Ovary (tissue), 10 donors: ENCODE measurements at places on chromosomes 1 and 21. TPM values are rescaled to one million over a fixed set of nuclear protein-coding genes. Genes with fewer than 3 reads are reported as not detected.
A peak's percentile ranks its signal among the peaks of the same experiment; 100 is the strongest.

DNA sequence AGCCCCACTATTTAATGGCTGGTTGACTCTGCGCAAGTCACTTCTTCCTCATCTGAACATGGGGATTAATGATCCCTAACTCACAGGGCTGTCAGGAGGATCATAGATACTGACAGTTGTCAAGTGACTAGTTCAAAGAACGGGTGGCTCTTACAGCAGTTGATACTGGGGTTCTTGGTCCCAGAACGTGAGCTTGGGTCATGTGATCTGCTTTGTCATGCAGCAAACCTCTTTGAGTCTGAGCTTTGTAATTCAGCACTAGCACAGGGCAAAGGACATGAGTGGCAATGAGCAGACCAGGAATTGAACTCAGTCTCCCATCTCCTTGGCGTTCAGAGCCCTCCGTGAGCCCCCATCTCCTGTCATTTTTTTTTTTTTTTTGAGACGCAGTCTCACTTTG lies 64.4 kb downstream of the TRABD2B start:
- DNase-seq, result no peak

DNA sequence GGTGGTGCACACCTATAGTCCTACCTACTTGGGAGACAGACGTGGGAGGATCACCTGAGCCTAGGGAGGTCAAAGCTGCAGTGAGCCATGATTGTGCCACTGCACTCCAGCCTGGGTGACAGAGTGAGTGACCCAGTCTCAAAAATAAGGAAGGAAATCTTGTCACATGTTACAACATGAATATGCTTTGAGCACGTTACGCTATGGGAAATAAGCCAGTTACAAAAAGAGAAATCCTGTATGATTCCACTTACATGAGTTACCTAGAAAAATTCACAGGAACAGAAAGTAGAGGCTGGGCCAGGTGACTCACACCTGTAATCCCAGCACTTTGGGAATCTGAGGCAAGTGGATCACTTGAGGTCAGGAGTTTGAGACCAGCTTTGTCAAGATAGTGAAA lies 6.7 kb upstream of the PADI6 start:
- DNase-seq, result no peak

- DNase-seq, result no peak
Observed at GRCh38 chr1:246667773-246668172, 56.4 kb upstream of the SCCPDH start.

CRP gene
- not detected for polyA plus RNA-seq

GUCA2B gene
- polyA plus RNA-seq, result not detected

KCNC4 gene
- 3.2 TPM for polyA plus RNA-seq

GRCh38 chr21:39066829-39067780 lies 116.1 kb downstream of the PSMG1 start:
- no peak for DNase-seq

DNA sequence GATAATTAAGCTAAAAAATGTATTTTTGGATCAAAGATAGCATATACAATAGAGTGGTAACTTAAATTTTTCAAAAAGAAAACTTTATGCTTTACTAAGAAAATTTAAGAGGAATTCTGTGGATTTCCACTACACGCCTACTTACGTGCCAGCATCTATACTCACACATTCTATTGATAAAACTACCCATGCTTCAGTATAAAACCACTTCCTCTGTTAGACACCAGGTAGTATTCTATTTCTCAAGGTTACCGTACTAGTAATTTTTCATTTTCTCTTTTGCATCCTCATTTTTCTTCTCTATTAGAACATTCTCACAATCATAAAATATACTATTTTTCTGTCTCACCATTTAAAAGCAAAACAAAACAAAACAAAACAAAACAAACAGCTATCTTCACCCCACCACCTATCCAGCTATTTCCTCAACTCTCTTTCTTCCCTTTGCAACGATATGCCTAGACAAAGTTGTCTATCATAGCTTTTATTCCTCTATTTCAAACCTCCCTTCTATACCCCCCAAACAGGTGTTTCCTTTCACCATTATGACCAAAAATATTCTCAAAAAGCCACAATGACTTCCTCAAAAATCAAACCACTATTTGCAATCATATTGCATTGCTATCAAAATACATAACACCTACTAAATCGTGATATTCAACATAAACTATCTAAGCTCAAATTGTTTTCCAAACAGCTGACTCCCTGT lies 1652.0 kb downstream of the MRPL39 start:
- no peak for DNase-seq

DNA sequence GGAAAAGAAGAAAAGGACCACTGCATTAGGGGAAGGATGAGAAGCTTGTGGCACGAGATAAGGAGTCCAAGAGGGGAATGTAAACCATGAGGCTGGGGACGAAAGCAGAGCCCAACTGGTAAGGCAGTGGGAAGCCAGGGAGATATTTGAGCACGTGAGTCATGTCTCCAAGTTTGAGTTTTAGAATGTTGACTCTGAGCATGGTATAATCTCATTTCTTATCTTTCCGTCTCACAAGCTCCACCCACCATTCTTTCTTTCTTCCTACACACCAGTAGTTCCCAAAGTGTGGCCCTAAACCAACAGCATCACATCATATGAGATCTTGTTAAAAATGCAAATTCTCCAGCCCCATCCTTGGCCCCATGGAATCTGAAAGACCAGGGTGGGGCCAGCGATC lies 145.3 kb downstream of the PLPP3 start:
- no peak for DNase-seq

KCNJ15 gene
- 0.31 TPM for polyA plus RNA-seq

GRCh38 chr1:184624051-184624450 lies 130.6 kb downstream of the EDEM3 start:
- no peak for DNase-seq

DNA sequence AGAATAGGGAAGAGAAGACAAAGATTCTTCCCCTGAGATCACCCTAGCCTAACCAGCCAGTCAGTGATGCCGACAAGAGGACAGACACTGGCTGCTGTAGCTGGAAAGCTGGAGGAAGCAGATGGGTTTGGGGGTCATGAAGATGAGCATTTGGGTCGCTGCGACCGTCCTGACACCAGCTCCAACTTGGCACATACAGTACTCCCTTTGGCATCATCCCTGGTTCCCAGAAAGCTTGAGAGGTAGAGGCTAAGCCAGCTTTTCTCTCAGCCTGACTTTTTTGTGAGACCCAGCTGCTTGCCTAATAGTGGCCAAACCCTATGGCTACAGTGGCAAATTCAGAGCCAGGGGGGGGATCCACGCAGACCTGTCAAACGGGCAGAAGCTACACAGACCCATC lies 43.0 kb upstream of the IKBKE start:
- DNase-seq, result no peak

- no peak for DNase-seq
Observed at GRCh38 chr21:33813832-33814365, 101.7 kb downstream of the ATP5PO start.

DNA sequence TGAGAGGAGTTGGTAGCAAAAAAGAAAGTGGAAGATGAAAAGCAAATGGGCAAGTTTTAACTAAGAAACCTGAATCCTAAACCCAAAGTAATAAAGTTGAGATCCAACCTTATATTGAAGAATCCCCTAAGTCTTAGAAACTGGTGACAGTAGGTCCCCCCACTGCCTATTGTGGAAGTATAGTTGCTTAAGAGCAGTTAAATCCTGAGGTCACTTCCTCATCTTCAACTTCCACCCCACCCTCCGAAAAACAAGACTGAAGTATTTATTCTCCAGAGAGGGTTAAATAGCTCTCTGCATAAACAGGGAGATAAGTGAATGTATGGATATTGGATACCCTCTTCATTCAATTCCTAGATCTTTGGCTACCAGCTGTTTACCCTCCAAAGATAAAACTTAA lies 3.3 kb upstream of the DSTYK start:
- DNase-seq, result no peak

- no peak for DNase-seq
Observed at GRCh38 chr1:228363686-228364067, 43.0 kb downstream of the TRIM11 start.

GRCh38 chr1:69777423-69777822 lies 209.7 kb downstream of the LRRC7 start:
- no peak for DNase-seq

DNA sequence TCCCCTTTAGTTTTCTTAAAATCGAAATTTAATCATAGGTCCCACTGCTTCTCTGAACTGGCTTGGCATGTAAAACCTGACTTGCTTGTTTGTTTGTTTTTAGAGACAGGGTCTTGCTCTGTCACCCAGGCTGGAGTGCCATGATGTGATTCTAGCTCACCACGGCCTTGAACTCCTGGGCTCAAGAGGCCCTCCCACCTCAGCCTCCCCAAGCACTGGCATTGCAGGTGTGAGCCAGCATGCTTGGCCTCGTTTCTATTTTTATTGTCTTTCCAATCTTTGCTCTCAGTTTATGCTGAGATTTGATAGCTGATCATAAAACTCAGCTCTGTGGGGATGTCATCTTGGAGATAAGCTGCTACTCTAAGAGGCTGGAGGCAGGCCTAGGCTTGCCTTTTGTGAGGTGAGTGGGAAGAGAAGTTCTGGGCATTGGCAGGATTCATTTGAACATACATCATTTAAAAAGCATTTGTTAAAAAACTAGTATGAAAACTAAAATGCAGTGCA lies 51.5 kb upstream of the GCLM start:
- DNase-seq, result no peak

GRCh38 chr1:229888561-229889001 lies 178.5 kb upstream of the GALNT2 start:
- DNase-seq, result no peak

- DNase-seq, result no peak
Observed at GRCh38 chr1:48229317-48229716, 6.8 kb downstream of the SLC5A9 start.

DNA sequence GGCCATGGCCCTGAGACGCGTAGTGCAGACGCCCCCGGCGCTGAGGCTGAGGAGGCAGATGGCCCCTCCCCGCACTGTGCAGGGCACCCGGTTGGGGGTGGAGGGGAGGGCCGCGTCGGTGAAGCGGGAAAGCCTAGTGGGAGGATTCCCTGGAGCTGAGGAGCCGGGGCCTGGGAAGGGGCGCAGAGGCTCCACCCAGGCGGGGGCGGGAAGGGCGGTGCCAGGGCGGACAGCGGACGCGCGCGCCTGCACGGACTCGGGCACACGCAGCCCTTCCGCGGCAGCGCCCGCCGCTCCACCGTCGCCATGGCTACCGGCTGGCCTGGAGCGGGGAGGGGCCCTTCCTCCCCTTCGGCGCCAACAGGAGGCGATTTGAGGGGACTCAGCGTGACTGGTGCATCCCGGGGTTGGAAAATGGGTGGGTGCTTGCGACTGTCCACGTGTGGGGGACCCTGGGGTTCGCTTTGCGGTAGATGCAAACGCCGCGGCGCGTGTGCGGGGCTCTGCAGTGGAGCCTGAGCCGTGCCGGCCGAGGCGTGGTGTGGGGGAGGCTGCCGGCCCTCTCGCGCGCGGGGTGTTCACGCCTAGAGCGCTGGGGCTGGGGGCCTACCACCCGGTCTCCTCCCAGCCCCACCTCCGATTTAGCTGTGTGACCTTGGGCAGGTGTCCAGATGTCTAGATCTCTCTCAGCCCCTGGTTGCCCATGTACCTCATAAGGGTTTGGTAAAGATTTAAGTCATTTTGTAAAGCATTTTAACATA lies 35.1 kb downstream of the PTPRF start:
- peak; percentile 81 for DNase-seq

GRCh38 chr1:55250399-55251075 lies 35.4 kb upstream of the USP24 start:
- DNase-seq, result no peak

GRCh38 chr1:214977110-214977509 lies 105.4 kb upstream of the KCNK2 start:
- DNase-seq, result no peak

GRCh38 chr1:150808121-150808520 lies at the start of gene CTSK:
Gene CTSK (minus strand): TSS chr1:150808260. CDS start chr1:150806805, 1,455 bp downstream.
- peak; percentile 19 for DNase-seq

CRYZL1 gene
- polyA plus RNA-seq, result 59.5 TPM

DNA sequence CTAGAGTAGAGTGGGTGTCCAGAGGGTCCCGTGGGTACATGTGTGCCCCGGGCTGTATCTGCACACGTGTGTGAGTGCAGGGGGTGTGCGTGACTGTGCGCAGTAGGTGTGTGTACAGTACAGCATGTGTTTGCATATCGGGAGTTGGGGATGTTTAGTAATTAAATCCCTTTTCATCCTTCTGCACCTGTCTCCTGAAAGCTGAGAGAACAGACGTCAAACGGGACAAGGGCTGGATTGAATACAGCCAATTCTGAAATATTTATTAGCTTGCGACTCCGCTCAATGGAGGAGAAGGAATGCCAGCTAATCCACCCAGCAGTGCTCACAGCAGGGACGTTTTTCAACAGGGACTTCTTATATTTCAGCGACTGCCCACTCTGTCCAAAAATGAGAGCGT lies 44.7 kb upstream of the CASZ1 start:
- no peak for DNase-seq

- no peak for DNase-seq
Observed at GRCh38 chr1:14165371-14165801, 433.1 kb upstream of the KAZN start.

- DNase-seq, result peak; percentile 86
Observed at GRCh38 chr1:160681066-160681890, 30.3 kb downstream of the CD48 start.

GRCh38 chr1:113874012-113874879 lies 2.7 kb upstream of the PTPN22 start:
- no peak for DNase-seq

LCE1C gene
- not detected for polyA plus RNA-seq

DNA sequence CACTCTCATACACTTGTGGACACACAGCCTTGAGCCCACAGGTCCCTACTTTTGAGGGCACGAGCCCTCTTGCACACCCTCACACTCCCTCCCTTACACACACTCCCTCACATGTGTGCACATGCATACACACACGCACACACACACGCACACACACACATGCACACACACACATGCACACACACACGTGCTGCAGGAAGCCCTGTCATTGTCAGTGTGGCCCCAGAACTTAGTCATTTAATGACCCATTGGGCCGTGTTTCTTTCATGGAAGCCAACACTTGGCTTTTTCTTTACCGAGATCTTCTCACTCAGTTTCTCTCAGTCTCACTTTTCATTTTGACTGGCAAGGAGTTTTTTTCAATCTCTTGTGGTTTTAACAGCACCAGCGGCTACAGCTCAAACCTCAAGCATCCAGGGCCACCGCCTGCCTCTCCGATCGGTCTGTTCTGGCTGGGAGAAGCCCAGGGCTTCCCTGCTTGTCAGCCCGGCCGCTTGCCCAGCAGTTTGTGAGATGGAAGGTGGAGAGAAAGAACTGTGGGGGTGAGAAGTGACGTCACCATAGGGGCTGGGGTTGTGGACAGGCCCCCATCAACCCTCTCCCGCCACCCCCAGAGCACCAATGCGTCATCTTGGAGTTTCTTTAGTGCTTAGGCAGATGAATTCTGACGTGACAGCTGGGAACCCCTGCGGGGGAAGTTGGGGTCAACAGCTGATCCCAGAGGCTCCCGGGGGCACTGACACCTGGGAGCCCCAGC lies 15.8 kb upstream of the TNFRSF8 start:
- DNase-seq, result no peak

- DNase-seq, result no peak
Observed at GRCh38 chr1:111851552-111851951, 95.9 kb downstream of the DDX20 start.
